NCI-H2029 (cell line): ENCODE measurements at places on chromosomes 4 and X.

- DNase-seq, result no peak
These were observed 12.2 kb downstream of the PLS3 start for GRCh38 chrX:115573185-115573584.

- DNase-seq, result no peak
These were observed 60.7 kb upstream of the ALB start for GRCh38 chr4:73343432-73343831.

DNA sequence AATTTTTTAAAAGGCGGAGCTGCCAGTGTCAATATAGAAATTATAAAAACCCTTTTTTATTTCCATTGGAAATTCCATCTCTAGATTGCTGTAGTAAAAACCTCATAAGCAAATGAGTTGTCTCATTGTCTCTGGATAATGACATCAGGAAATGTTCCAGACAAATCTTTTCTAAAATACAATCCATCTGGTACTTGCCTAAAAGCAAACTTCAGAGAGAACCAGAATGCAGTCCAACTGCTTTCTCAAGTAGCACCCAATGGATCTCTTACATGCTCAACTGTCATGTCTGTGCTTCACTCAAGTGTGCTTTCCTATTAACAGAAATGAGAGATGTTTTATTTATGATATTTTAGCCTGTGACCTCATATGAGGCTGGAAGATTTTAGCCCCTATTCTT, 399.6 kb upstream of the NDST3 start:
- no peak for DNase-seq

- no peak for DNase-seq
These were observed 4.6 kb downstream of the CASP6 start for GRCh38 chr4:109698656-109699055.

GRCh38 chrX:45295259-45295986, 94.7 kb upstream of the DIPK2B start:
- peak; percentile 19 for DNase-seq

DNA sequence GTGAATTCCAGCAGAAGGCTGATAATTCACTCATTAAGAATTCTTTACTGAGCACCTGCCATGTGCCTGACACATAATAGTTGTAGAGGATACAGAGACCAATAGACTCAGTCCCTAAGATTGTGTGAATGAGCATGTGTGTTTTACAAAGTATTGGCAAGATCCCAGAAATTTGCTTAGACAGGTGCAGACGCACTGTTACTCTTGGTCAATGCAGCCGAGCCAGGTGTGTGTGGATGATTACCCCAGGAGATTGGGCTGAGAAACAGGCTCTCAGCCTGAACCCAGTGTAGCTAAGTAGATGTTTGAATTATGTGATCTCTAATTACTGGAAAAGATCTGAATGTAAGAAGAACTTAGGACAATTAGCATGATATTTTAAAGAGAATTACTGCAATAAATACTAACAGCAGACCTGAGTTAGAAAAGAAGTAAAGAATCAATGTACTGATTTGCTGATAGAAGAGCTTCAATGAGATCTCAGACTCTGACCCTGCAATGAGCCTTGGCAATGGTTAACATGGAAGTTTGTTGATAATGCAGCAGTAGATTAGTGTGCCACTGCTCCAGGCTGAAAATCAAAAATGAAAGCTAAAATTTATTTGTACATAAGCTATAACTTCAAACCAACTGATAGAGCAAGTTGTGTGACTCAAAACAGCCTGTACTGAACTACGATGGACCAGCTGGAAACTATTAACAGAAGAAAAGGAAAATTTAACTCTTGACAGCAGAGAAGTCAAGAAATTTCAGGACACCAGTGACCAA, 32.2 kb upstream of the NDST4 start:
- DNase-seq, result peak; percentile 79

DNA sequence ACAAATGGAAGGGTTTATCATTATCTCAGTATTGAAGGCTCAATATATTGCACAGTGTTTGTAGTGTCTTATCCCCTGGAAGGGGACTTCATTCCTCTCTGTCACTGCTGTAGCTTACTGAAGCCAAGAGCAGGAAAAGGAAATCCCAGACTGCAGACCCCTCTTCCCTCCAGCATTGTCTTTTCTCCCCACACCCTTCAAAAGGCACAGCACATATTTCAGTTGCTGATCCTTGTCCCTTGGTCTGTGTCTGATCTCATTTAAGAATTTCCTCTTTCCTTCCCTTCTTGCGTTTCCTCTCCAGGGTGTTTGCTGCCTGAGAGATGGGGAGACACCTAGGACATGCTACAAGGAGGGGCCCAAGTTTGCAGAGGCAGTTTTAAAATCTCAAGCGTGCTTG, 40.1 kb downstream of the STIM2 start:
- DNase-seq, result no peak

DNA sequence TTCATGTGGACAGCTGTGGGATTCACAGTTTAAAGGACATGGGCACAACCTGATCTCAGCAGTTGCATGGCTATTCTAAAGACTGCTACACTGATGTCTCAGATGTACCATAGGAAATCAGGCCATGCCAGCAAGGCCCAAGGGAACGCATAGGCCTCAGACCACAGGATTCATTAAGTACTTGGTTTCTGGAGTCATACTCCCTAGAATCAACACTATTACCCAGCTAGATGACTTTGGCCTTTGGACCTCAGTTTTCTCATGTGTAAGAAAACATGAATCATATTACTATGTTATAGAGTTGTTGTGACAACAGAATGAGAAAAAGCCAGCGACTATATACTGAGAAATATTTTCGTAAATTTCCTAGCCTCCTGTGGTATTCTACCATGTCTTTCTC, 67.9 kb downstream of the NHS start:
- DNase-seq, result no peak

DNA sequence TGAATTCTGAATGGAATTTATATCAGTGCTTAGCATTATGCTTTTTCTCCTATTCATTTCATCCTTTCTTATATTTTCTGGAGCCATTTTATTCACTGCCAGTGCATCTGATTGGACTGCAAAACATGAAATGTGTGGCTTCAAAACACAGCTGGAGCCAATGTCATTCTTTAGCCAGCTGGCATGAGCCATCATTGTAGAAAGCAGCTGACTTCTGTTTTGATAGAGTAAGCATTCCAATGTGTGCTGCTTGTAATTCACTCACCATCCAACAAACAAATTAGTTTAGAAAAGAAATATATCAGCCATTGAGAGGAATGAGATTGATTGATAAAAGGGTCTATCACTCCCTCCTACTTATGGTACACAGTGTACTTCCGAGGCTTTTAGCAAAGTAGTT, 2616.0 kb downstream of the ARAP2 start:
- no peak for DNase-seq

DNA sequence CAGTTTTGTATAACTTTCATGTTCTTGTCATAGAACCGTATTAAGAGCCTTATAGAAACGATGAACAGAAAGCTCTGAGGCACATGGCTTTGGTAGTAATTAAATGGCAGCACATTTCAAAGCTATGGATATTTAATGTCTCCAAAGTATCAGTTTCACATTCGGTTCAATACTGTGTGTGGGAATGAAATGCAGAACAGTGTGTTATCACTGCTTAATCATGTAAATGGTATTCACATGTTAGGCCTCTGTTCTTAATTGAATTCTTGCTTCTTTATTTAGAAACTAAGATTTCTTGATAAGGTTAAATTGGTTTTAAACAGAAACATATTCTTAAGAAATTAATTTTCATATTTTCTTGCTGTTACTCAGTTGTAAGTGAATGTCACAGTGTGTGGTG, 701.0 kb upstream of the PITX2 start:
- DNase-seq, result no peak

DNA sequence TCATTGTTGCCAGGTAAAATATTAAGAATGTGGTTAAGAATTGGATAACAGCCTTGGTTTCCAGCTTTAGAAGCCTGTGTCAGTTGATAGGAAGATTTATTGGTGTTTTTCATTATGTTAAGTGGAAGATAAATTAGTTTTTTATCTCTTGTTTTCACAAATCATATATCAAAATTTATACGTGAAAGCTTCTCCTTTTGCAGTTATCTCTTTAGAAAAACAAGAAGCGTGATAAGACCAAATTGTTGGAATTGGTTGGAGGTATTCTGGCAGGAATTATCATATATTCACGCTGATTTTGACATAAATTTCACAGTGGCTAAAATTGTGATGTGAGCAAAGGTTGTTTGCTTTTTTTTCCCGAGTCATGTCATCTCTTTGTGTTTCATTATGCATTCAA, 90.6 kb downstream of the FRMPD4 start:
- DNase-seq, result no peak

DNA sequence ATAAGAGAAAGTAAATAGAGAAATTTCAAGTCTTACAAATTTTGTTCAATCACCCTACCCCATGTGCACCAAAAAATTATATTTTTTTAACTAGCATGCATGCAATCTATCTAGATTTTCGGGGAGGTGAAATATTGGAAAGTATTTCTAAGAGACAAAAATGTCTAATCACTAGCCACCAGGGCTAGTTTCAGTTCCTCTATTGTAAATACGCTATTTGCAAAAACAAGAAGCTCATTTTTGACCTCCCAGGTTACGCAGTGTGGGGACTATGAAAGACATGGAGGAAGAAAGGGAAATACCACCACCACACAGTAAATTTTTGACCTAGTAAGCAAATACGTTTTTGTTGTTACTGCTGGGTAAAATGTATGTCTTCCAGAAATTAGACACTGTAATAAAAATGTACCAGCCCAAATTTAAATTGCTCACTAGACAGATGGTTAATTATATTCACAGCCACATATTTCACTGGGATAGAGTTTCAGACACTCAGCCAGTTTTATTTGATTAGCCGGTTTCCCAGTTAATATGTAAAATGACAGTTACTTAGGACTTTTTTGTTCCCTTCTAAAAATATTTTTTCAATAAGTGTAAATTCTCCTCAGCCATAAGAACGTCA, 2.2 kb downstream of the NEXMIF start:
- no peak for DNase-seq

DNA sequence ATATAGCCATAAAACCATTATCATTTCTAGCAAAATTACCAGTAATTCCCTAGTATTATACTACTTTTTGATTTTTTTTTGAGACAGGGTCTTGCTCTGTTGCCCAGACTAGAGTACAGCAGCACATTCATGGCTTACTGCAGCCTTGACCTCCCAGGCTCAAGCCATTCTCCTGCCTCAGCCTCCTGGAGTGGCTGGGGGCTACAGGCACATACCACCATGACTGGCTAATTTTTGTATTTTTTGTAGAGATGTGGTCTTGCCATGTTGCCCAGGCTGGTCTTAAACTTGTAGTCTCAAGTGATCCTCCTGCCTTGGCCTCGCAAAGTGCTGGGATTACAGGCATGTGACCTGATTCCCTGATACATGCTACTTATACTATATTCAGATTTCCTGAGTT, 13.7 kb downstream of the N4BP2 start:
- DNase-seq, result no peak

GRCh38 chr4:33625748-33626147, 2618.6 kb downstream of the ARAP2 start:
- peak; percentile 2 for DNase-seq

GRCh38 chrX:42973321-42973720, 195.4 kb upstream of the PPP1R2C start:
- no peak for DNase-seq

DNA sequence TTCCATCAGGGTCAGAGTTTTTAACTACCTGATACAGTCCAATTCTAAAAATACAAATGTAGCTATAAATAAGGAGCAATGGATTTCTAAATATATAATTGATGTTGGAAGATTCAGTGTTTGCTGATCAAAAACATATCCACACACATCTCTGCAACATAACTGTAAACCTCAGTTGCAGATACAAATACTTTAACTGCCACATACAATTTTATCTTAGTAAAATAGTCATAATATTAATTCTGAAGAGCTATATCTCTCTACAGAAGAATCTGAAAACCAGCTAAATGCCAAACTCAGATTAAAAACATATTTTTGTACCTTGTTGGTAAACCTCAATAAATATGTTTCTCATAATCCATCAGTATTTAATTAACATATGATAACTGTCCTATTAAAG, 674.3 kb upstream of the INTU start:
- no peak for DNase-seq

GRCh38 chrX:9071031-9071650, 37.2 kb upstream of the FAM9B start:
- no peak for DNase-seq

DNA sequence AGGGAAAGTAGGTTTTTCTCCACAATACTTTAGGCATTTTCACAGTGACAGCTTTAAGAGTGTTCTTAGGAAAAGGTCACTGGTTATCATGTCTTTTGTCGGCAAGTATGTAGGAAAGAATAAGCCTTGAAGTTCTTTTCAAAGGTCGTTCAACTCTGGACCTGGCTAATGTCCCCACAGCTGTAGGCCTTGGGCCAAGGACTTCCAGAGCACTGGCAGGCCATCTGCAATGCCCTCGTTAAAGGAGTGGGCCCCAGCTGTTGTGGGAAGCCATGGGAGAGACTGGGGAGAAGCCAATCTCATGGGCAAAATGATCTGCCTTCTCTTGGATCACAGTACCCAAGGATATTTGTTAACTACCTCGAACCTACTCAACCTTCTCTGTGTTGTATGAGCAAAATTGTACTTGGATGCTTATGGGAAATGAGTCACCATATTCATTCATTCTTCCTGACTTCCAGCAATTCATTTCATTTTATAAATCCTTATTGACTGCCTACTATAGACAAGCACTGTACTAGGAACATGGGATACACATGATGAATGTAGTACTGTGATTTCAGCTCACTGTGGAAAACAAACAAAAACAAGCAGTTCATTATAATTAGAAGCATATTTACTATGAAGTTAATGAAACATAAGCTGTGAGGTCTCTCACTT, 141.1 kb upstream of the KIT start:
- DNase-seq, result no peak

GRCh38 chr4:88759039-88759894, 61.6 kb upstream of the NAP1L5 start:
- DNase-seq, result no peak

DNA sequence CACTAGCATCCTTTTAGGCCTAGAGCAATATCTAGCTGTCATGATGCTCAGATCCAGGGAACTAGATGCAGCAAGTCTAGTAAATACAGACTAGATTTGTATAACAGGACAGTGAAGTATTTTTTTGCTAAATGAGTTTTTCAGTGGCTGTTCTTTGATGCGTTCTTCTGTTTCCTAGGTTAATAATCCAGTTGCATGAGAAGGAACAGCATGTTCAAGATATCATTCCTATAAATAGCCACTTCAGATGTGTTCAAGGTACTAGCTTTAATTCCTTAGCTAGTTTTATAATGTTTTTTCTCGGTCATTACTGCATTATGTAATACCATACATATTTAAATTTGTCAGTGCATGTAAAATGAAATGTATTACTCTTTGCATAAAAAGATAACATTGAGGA, 4.7 kb downstream of the OCRL start:
- no peak for DNase-seq

DNA sequence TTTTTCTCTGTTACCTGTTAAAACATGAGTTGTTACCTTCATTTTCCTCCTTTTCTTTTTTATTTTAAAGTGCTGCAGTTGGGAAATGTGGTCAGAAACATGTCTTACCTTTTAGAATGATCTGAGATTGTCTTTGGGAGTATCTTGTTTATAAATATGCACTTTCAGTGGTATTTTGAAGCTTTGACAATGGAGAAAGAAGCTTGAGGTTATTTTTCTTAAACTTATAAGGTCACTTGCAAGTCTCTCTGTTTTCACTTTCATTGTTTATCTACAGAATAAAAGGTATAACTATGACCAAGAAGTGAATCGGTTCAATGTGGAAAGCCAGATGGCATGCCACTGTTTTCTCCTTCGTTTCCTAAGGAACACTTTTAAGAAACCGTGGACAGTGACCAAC, 167.5 kb upstream of the SLC7A11 start:
- no peak for DNase-seq

- no peak for DNase-seq
These were observed 56.6 kb upstream of the CHRDL1 start for GRCh38 chrX:110852180-110852579.
